ENCODE measurements at places on chromosomes 6 and 20. TPM values are rescaled to one million over a fixed set of nuclear protein-coding genes. Genes with fewer than 3 reads are reported as not detected.

- DNase-seq = no peak
Observed at GRCh38 chr20:58173930-58174707, 54.3 kb downstream of the ANKRD60 start.

DNA sequence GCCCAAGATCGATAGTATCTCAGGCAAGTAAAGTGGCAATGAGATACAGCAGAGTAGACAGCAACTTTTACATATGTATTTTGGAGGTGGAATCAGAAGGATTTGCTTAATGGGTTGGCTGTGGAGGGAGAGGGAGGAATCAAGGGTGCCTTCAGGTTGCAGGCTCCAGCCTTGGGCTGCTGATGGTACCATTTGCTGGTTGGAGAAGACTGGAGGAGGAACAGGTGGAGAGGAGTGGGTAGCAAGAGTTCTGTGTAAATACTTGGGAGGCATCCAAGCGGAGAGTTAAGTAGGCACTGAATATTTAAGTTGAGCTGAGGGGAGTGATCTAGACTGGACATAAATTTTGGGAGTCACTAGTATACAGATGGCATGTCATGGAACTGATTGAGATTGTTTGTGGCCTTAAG, 5.2 kb downstream of the BICRAL start:
- DNase-seq = no peak

LKAAEAR1 gene
- not detected for total RNA-seq

SNX21 gene
- 22.5 TPM for total RNA-seq

LRFN2 gene
- total RNA-seq = not detected

C20orf204 gene
- 0.30 TPM for total RNA-seq

DNA sequence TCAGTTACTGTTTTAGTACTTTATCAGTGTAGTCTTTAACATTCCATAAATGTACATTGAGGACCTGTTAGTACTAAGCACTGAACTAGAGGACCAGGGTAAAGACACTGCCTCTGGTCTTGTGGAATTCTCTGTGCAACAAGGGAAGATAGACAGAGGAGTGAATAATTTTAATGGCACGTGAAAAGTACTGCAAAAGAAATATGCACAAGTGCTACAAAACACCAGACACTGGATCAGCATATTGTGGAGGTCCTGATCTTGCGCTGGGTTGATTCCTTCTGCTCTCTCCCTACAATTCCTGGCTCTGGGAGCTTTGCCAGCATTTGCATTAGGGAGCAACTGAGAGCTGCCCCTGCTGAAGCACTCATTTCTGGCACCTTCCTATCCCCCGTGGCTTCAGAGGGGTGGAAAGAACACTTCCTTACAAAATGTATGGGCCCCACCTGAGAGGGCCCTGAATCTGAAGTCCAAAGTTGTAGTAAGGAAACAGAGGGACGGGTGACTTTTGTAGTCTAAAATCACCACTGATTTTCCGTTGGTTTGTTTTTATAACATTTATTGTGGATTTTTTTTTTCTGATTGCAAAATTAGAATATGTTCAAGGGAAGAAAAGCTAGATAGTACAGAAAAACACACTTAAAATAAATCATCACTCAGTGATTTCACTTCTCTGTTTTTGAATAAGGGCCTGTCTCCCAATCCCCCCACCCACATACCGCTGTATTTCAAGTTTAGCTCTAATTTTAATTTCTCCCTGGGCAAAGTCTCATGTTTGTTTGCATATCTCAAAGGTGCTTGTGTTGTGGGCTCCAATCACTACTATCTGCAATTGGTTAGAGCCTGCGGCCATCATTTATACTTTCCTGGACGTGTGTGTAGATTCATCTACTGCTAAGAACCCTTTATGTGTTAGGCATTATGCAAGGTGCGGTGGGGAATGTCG, 4.9 kb downstream of the PKIG start:
- DNase-seq = no peak

GRCh38 chr6:113122060-113122459, 735.1 kb upstream of the MARCKS start:
- no peak for DNase-seq

DNA sequence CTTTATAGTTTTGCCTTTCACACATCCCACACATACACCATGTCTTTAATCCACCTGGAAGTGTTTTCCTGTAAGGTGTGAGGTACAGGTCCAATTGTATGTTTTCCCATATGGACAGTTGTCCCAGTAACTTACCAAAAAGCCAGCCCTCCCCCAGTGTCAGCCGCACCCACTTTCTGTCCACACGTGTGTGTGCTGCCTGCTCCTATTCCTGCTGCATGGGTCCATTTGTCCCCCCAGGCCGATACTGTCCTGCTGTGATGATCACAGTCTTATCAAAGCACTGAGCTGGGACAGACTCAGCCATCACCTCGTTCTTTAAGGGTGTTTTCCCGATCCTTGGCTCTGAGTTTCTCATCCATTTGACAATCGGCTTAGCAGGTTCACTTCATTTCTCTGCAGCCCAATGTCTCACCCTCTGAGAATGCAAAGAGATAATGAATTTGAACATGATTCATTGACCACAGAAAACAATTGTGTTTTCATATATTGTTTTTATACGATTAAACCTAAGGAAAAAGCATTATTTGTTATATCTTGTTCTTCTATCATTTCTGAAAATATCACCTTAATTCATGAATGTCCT, 9.6 kb downstream of the VSX1 start:
- DNase-seq = no peak

DNA sequence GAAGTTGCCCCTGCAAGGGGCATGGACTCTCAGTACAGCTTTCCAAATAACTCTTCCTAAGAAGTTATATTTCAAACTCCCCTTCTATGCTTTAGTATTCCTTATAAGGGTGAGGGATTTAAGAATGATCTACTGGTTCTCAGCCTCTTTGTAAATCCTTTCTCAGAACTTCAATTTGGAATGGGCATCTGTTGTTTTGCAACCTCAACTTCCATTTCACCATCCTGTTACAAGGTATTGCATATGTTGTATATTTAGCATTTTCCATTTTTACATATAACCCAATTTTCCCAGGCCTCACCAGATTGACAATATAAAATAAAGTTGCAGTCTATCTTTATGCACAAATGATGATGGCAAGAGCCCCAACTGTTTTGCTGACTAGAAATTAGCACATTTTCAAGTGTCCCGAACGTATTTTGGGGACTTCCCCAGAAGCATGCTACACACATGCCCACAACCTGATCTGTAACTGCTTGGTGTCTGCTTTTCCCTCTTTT, 154.9 kb upstream of the CARMIL1 start:
- DNase-seq = no peak

SPTLC3 gene
- total RNA-seq = 6.9 TPM

DNA sequence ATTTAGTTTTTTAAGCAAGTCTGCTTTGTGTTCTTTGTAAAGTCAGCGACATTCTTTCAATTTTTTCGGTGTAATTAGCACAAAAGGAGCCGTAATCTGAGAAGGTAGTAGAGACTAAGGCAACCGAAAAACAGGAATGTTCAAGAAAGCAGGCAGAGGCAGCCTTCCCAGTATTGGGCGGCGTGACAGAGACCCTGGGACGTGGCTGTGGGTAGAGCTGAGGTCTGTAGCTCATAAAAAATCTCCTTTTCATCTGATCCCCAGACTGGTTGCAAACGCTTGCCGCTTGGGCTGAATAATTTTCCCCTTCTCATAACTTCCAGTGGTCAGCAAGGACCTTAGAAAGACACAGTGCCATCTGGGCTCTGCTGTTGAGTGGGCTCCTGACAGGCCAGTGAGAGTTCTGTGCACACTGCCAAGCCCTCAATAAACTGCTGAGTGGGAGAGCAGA, 30.8 kb downstream of the GNAS start:
- peak; percentile 26 for DNase-seq

- no peak for DNase-seq
Observed at GRCh38 chr6:141199074-141199473, 933.7 kb upstream of the GJE1 start.

DNA sequence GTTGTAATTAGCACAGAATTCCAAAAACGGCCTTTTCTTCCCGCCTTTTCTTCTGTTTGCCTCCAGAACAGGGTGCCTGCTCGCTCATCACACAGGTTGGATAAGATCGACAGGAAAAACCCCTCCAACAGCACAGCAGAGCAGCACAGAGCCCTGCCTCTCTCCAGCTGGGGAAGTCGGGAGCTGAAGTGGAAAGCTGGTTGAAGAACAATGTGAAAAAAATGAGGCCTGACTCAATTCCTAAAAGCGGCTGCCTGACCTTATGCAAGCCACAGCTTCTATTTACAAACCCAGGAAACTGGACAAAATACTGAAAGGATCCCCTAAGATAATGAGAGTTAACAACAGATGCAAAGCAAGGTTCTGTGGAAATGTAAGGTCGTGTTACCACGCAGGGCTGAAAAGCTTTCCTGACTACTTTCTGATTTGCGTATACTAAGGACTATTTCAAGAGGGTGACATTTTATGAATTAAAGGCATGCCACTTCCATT, 116.9 kb downstream of the TTLL2 start:
- DNase-seq = no peak

GRCh38 chr6:163367497-163368183, 46.9 kb upstream of the QKI start:
- no peak for DNase-seq
